GM23248 (cell line): ENCODE measurements at places on chromosomes 4 and X. TPM values are rescaled to one million over a fixed set of nuclear protein-coding genes. Genes with fewer than 3 reads are reported as not detected.

- DNase-seq = no peak
These were observed 80.7 kb downstream of the STOX2 start for GRCh38 chr4:183985786-183986185.

SLITRK4 gene
- total RNA-seq = not detected in 2 replicates

PABPC1L2A gene
- not detected in 2 replicates for total RNA-seq

LAMTOR3 gene
- total RNA-seq = 47.0 and 68.1 TPM in 2 replicates

ALB gene
- not detected in 2 replicates for total RNA-seq

DCHS2 gene
- total RNA-seq = not detected in 2 replicates

- DNase-seq = no peak
These were observed 204.8 kb upstream of the RPS6KA3 start for GRCh38 chrX:20471483-20471882.

DNA sequence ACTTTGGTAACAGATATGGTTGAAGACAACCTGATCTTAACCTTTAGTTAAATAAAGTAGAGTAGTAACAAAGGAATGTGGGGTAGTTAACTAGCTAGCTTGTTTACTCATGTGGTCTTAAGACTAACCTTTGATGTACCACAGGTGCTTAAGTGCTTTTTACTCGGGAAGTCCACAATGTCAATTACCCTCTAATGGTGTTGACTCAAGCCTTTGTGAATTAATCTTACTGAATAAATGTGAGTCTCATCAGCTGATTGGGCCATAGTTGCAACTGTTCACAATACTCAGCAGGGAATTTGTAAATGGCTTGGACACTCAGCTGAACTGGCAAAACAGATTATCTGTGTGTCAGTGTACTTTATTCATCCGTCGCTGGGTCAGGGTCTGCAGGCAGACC lies 119.0 kb upstream of the UGT8 start:
- no peak for DNase-seq

GRCh38 chrX:101415180-101416145 lies 7.4 kb downstream of the HNRNPH2 start:
- peak; percentile 66 for DNase-seq

- DNase-seq = no peak
These were observed 13.3 kb downstream of the PDZD4 start for GRCh38 chrX:153816831-153817690.

GRCh38 chr4:128782875-128783614 lies 26.5 kb upstream of the JADE1 start:
- peak; percentile 93 for DNase-seq

BBS7 gene
- total RNA-seq = 24.5 and 25.3 TPM in 2 replicates

KLHL8 gene
- total RNA-seq = 6.7 and 7.9 TPM in 2 replicates

- peak; percentile 52 for DNase-seq
These were observed 33.7 kb upstream of the FGF13 start for GRCh38 chrX:138745196-138745595.

ZAR1 gene
- total RNA-seq = not detected in 2 replicates

DNA sequence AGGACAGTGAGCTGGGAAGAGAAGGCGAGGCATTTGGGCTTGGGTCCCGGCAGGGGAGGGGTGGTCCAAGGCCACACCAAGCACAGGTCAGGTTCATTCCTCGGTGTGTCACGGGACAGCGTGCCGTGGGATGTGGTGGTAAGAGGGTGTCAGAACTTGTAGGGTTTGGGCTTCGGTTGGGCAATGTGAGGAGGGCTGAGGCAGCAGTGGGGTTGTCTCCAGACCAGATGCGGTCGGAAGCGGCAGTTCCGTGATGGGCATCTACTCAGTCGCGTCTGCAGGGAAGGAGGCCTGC lies 22.1 kb downstream of the ADRA2C start:
- no peak for DNase-seq

DNA sequence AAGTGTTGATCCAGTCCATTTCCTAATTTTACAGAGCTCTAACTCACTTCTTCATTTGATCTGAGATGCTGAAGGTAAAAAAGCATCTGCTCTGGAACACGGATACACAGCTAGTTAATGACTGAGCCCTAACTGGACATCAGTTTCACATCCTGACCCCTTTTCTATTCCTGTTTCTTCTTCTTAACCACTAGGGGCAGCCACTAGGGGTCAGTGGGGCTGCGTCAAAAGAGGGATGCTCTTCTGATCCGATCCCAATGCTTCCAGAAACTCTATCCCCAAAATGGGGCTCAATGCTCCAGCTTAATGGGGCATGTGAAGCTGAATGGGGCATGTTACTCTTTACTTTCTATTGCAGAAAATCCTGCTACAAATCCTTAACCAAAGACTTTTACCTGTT lies 33.4 kb upstream of the PHKA2 start:
- peak; percentile 44 for DNase-seq

- no peak for DNase-seq
These were observed 860.3 kb upstream of the NDST4 start for GRCh38 chr4:115973768-115974167.

DNA sequence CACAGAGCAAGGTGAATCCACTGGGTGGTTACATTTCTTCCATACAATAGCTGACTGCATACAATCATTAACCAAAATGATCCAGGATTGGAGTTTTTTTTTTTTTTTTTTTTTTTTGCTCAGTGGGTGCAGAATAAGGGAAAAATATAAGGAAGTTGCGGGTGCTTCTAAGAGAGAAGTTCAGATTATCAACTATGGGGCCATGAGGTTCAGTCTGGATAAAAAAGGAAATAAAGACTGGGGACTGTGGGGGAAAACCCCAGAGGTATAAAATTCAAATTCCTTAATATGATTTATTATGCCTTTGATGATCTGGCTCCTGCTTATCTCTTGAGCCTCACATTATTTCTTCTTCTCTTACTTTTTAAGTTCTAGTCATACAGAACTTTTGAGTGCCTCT lies 5.9 kb upstream of the EIF1AX start:
- no peak for DNase-seq

DNA sequence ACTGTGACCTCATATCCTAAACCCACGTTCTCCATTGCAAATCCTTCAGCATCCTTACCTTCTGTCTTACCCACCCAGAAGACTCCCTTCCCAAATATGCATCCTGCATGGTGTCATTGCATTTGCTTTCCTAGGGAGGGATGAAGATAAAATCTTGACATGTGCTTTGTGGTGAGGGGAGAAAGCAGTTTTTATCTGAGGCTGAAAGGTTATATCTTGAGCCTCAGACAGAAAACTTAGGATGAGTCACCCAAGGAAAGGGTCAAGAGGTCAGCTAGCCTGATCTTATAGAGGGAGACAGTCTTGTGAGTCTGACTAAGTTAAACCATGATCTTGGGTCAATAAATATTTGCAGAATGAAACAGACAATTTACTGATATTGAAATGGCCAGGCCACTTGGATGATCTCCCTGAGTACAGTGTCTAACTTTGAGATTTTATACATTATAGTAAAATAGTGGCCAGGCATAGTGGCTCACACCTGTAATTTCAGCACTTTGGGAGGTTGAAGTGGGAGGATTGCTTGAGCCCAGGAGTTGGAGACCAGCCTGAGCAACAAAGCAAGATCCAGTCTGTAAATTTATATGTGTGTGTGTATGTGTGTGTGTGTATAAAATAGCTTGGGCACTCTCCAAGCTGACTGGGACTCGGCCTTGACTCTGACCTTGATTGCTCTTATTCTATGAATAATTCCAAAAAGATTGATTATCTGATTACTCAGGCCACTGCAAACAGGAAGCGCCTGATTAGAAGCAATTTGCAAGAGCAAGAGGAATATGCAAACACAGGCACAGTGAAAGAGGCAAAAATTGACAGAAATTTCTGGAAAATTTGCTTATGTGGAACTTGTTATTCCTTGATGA lies 15.4 kb upstream of the FAM9C start:
- DNase-seq = peak; percentile 37

HELQ gene
- total RNA-seq = 6.6 and 7.2 TPM in 2 replicates

DNA sequence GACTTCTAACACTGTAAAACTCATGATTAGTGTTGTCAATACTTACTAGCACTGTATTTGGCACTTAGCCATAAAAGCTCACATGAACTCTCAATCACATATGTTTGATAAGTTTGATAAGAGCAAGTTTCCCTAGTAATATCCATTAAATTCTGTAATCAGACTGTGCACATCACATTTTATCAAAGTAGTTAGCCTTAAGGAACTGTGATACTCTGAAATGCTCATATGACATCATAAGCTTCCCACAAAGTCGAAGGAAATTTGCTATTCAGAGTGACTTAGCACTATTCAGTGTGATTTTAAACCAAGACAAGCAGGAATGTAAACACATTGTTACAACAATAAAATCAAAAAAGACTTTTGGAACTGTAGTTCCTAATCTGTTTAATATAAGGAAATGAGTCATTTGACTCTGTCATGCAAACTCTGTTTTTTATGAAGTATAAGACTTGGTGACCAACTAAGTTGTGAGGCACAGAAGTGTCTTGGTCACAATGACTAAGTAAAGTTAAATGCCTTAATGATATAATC lies 6.7 kb downstream of the SLC7A11 start:
- DNase-seq = peak; percentile 90

BTC gene
- total RNA-seq = not detected in 2 replicates

DNA sequence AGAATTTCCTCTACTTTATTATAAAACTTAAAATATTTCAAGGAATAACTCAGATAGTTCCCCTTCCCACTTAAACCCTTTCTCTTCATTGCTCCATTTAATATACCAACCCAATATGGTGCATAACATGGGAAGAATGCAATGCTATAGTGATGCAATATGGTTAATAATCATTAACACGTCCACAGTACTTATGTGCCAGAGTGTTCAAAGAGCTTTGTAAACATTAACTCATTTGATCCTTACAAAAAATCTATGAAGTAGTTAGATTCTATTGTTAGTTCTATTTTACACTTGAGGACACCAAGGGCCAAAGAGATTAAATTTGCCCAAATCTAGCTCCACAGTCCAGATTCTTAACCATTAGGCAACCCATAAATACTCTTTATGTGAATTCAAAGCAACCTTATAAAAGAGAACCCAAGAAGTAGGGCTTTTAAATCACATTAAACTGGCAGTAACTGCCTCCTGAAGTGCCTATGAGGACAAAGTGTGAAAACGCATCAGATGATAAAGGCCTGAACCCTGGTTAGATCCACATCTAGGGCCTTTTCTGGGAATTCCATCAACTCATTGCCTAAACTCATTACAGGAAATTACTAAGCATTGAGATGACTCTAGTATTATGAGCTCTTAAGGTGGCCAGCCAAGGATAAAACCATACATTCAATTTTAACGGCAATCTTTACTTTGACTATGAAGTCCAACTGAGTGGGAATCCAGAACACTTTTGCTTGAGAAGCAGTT lies 94.3 kb downstream of the AREG start:
- peak; percentile 52 for DNase-seq

GRCh38 chr4:110442309-110442708 lies 33.6 kb upstream of the ENPEP start:
- peak; percentile 8 for DNase-seq

DNA sequence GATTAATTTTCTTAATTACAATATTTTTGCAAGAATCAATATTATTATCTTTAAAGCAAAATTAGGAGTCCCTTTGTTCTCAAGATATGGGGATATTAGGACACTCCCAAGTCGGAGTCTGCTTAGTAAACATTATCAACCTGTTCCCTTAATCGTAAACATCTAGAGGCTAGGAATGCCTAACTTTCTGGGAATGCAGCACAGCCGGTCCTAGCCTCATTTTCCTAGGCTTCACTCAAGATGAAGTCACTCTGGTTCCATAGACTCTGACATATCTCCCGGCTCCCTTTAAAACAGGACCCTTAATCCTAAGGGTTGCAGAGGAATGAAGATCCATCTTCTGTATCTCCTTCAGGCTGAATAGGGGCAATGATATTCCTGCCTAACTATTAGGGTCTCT lies 367.6 kb downstream of the GPM6A start:
- DNase-seq = no peak

SPATA18 gene
- total RNA-seq = 14.3 and 22.9 TPM in 2 replicates

DNA sequence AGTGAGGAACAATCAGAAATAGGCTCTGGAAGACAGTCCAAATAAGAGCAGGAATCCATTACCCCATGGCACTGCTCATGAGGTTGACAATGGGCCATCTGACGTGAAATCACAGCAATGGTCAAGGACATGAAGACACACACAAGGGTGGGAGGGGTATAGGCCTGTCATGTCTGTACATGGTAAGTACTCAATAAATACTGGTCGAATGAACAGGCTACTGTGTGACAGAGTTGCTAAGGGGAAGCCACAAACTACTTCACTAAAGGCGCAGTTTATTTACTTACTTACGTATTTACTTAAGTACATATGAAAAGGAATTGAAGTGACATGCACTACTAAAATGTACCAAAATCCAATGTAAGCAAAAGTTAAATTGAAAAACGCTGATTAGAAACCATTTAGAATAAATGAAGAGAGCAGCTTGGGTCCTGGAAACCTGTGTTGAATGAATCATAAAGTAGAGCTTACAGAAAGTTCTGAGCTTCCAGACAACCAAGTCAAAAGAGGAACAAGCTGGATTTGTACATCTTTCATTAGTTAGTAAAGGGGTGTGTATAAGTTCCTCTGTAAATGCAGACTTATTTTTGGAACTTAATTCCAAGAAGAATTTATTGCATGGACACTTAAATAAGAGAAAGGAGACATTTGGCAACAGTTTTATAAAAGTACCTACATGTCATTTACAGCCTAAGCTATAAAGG lies 32.7 kb downstream of the ALPK1 start:
- DNase-seq = no peak

GRCh38 chr4:128338634-128339355 lies 51.2 kb upstream of the PGRMC2 start:
- peak; percentile 90 for DNase-seq

GRCh38 chr4:139241086-139241783 lies 38.8 kb downstream of the MGARP start:
- DNase-seq = no peak

DNA sequence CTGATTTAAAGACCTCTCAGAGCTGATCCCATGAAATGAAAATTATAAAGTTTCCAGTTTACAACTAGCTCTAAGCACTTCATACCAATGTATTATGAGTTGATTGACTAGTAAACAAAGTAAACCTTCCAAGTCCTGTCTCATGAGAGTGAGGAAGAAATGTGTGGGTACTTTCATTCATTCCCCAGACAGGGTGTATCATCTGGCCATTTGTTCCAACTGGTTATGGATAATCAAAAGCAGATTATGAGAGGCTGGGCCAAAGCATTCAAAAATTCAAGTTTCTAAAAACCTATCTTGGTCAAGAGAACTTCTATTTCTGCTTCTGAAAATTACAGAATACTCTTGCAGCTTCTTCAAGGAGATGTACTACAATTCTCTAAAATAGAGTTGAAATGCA lies 193.3 kb upstream of the RASGEF1B start:
- DNase-seq = no peak
